ENCODE measurements at places on chromosomes 5 and 9.

DNA sequence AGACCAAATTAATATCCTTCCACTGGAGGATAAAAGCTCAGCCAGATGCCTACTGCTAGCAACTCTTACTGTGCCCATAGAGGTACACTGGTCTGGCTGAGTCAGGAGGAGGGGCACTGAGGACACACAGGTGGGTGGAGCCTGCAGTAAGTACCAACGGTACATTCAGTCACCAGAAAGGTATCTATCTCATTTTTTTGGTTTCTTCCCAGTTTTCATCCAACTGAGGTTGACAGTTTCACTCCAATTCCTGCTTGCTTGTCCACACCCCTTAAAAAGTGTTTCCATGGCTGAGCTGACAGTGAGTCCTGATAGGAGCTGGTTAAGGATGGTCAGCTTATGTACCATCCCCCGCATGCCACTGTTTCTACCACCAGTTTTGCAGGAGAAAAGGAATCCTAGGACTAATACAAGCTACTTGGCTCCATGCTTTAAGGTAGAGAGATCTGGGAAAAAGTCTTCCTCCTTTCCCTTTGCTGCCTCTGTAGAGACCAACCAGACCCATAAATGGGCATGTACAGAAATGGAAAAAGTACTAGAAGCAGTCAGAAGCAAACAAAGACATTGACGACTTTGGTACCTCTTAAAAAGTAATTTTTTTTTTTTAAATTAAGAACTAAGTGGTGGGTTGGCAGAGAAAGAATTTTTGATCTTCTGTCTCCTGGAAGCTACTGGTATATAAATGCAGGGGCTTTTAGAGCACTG is 3.2 kb downstream of the ELL2 start:
- no peak for DNase-seq

DNA sequence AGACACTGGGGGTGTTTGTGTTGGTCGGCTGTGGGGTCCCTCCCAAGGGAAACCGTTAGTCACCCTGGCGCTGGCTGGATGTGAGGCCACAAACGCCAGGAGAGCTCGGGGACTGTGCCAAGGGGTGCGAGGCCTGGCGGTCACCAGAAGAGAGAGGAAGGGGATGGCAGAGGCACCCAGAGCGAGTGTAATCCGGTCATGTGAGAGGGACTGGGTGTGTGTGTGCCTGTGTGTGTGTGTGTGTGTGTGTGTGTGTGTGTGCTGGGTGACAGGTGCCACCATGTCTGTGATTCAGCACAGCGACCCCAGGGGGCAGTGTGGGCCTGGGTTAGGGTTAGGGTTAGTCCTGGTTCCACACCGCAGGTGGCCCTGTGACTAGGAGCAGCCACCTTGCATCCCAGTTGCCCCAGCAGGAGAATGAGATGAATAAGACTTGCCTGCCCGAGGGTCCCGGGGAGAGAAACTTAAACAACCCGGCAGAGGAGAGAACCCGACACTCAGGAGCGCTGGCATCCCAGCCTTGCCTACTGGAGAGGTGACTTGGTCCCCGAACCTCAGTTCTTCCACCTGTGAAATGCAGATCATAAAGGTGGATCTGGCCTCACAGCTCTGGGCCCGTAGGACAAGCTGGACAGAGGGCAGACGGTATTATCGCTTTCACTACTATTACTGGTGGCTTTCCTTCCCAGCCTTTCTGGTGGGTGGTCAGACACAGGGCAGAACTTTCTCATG is 1.4 kb upstream of the ADAMTSL2 start:
- DNase-seq = peak; percentile 17

- no peak for DNase-seq
These were observed 210.5 kb downstream of the CCDC171 start for GRCh38 chr9:15763371-15763770.

- DNase-seq = no peak
These were observed 197.7 kb downstream of the PLK2 start for GRCh38 chr5:58262226-58262625.

- no peak for DNase-seq
These were observed 1867.9 kb upstream of the NUDT12 start for GRCh38 chr5:105430516-105430915.
